Osteoblast (primary cell): ENCODE measurements at places on chromosomes 1 and 21. TPM values are rescaled to one million over a fixed set of nuclear protein-coding genes. Genes with fewer than 3 reads are reported as not detected.

The PRRC2C gene
- total RNA-seq = 40.5 and 52.2 TPM in 2 replicates

The MFSD2A gene
- total RNA-seq = 3.5 and 3.6 TPM in 2 replicates

The SWT1 gene
- 6.9 and 8.0 TPM in 2 replicates for total RNA-seq

The KIF17 gene
- total RNA-seq = 0.29 and 0.36 TPM in 2 replicates
